IPS DF 19.7 (cell line): ENCODE measurements at places on chromosomes 2 and 18.

DNA sequence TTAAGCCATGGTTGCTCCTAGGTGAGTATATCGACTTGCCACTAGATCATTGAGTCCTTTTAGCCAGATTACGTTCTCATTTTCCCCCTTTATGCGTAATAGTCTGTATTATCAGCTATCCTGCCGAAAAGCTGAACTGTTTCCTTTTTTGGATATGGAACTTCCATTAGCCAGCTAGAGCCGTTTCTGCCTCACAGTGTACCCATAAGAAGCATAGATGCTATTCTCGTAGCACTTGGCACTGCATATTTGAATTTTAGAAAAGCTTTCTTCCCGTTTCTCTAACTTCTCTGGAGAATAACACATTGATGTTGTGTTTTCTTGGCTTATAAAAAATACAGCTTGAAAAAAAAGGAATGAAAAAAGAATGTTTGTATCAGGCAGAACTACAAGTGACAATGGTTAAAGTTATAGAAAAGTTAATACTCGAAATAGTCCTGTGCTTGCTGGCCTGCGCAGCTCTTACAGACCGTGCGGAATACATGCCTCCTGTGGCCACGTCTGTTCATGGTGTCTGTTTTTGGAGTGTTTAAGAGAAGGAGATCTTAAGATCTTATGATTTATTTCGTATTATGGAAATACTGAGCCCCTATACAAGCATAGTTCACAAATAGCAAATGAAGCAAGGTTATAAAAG lies 710 bp downstream of the DUSP19 start:
- DNase-seq: no peak

DNA sequence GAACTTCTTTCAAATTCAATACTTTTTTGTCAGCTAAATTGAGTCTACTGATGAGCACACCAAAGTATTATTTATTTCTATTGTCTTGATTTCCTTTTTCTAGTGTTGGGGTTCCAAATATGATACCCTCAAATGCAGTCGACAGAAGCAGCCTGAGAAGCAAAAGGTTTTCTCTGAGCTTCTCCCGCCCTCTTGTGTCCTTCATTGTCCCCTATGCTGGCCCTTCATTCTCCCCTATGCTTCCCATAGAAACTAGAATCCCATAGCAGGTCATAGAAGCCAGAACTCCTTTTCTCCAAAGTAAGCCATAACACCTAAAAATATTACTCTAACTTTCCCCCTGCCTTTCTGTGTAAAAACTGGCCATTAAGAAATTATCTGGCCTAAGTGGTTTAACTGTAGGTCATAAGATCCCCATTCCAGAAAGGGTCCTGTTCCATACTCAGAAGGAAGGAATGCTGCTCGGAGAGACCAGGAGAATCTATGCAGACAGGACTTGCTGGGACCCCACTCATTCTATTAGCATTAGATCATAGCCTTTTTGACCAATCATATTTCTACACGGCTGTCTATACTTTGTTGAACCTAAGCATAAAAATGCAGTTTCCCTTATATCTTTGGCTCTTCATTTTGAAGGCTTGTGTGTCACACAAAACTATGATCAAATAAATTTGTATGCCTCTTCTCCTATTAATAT lies 764.6 kb upstream of the PKDCC start:
- DNase-seq: no peak

DNA sequence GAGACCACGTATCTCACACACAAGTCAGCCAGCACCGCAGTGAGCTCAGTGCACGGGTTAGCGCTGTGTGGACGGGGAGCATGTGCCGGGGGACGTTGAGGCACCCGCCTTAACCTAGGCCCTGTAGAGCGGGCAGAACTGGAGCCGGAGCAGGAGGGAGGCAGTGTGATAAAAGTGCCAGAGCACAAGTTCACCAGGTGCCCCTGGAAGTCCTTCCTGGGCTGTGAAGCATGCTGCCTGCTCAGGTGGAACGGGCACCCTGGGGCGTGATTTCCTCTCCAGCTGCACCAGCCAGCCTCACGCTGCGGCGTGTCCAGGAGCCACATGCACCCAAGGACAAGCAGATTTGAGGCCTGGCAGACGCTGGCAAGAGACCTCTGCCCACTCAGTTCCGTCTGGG lies 50.3 kb downstream of the ITGB1BP1 start:
- no peak for DNase-seq

DNA sequence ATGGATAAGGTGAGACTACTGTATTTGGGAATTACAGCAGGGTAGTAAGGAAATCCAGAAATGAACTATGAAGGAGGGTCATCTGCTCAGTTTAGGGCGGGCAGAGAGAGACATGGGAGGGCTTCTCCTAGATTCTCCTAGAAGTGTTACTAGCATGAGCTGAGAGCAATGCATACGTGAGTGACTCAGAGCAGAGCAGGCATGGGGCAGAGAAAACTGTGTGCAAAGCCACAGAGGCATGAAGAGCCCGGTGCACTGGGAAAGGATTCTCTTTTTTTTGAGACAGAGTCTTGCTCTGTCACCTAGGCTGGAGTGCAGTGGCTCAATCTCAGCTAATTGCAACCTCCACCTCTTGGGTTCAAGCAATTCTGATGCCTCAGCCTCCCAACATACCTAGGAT lies 116.2 kb downstream of the SOCS6 start:
- DNase-seq: no peak

GRCh38 chr2:72103690-72104089 lies 44.0 kb downstream of the CYP26B1 start:
- no peak for DNase-seq

GRCh38 chr2:207291625-207292252 lies 126.0 kb upstream of the KLF7 start:
- no peak for DNase-seq

GRCh38 chr2:197821550-197822289 lies 17.3 kb downstream of the PLCL1 start:
- no peak for DNase-seq
